HFFc6 (cell line): ENCODE measurements at places on chromosomes 1 and 21. TPM values are rescaled to one million over a fixed set of nuclear protein-coding genes. Genes with fewer than 3 reads are reported as not detected.

The SH2D5 gene
- total RNA-seq, result 12.1 to 14.5 TPM (median 13.1 TPM) in 3 replicates

The CDKN2C gene
- total RNA-seq, result 12.7 to 24.9 TPM (median 18.3 TPM) in 3 replicates

DNA sequence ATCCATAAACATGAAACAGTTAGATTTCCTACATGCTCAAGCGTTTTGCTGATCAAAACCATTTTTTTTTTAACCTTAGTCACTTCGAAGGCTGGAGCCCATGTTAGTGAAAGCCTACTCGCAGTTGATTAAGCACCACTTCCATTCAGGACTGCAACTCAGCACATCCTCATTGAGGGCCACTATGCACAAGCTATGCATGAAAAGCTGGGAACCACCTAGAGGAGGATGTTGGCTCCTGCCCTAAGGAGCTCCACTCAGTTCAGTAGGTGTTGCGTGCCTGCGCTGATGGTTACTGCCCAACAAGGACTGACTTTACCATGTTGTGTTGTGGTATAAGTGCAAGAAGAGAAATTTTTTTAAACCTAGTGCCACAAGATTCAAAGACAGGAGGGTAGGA is 181.4 kb upstream of the L1TD1 start:
- no peaks in the 10 kb centered on the region for H3K27me3 ChIP-seq
- no peaks in the 10 kb centered on the region for H3K4me1 ChIP-seq
- 0 out of 2 replicates have a peak, but pooled peaks cover 4% of the 10 kb centered on the region for H3K36me3 ChIP-seq
- H3K4me3 ChIP-seq, result no peak overlapping the region

GRCh38 chr1:198763298-198763714 is 124.5 kb downstream of the PTPRC start:
- no peak for DNase-seq
- peaks cover 18% of the 10 kb centered on the region for H3K4me1 ChIP-seq
- no peak overlapping the region for H3K27ac ChIP-seq
- H3K4me3 ChIP-seq, result no peak overlapping the region

DNA sequence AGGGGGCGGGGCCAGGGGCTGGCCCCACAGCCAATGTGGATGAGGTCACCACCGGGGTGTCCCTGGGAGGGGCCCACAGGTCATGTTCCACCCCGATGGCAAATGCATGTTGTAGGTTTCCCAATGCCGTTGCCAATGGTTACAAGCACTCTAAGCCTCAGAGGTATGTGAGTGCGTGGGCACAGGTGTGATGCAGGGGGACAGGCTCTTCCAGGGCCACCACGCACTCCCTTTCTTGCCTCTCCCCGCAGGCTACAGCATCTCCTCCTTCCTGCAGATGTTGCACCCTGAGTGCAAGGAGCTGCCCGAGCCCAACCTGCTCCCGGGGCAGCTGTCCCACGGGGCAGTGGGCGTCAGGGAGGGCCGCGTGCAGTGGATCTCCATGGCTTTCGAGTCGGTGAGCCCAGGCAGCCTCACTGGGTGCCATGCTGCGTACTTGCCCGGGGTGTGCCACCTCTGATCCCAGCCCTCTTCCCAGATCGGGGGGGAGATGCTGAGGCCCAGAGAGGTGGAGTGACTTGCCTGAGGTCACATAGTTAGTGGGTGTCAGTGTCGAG is 52.4 kb downstream of the DISP3 start:
- peaks cover 12% of the 10 kb centered on the region for H3K27me3 ChIP-seq
- DNase-seq, result no peak
- no peaks in the 10 kb centered on the region for H3K4me1 ChIP-seq
- no peak overlapping the region for H3K4me3 ChIP-seq

DNA sequence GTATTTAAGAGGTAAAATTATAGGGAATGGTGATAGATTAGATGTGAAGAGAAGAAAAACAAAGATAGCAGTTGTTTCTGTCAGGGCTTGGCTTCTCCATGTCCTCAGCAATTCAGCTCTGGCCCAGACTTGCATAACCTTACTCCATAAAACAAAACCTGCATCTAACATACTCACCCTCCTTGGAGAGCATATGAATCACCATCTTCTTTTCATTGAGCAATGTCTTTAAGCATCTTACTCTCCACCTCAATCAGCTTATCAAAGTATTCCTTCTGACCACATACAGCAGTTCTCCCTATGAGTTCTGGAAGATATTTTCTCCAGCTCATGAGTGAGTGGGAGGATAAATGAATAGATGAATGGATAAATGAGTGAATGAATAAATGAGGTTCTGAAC is 49.0 kb downstream of the RAB3B start:
- H3K36me3 ChIP-seq, result peaks cover 55% of the 10 kb centered on the region
- H3K27ac ChIP-seq, result peak overlapping the region; percentile 25; the same call in 1 of the 2 replicates
- no peak for DNase-seq
- H3K4me1 ChIP-seq, result peaks cover 35% of the 10 kb centered on the region

The RGSL1 gene
- not detected in 3 replicates for total RNA-seq

GRCh38 chr1:170917373-170917772 is 18.0 kb upstream of the MROH9 start:
- H3K27ac ChIP-seq, result no peak overlapping the region
- H3K4me1 ChIP-seq, result peaks cover 25% of the 10 kb centered on the region
- no peaks in the 10 kb centered on the region; the same call in 1 of the 2 replicates for H3K27me3 ChIP-seq
- DNase-seq, result no peak

DNA sequence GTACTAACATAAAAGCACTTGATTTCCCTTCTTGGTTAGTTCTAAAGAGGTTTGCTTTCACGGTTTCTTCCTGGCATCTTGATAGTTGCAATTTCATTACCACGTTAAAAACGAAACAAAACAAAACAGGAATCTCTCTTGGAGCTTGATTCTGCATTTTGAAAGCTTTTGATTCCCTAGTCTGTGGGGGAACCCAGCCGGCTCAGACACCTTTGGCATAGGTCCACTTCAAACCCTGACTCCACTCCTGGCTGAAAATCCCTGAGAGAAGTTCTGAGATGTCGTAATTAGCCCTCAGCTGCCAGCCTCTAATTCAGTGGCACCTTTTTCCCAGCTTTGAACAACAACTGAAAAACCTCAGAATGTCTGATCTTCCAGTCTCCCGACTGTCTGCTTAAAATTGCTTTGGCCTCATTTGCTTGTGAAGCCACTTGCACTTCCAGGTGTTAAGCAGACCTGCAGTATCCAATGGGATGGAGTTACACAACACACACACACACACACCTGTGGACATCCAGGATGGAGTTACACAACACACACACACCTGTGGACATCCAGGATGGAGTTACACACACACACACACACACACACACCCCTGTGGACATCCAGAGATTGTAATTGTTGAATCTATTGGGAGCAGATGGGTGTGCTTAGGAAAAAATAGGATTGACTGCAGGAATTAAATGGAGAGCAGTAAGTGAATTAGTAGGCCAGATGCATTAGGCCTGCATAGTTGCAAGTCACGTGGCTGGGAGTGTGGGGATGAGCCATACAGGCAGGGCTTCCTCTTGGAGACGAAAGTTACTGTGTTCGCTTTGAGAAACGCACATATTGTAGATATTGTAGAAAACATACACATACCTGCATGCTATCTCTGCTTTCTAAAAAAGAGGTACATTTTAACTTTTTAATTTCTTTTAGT is 285.6 kb upstream of the FMN2 start:
- H3K27me3 ChIP-seq, result no peaks in the 10 kb centered on the region; the same call in none of the 2 replicates
- H3K4me1 ChIP-seq, result peaks cover 34% of the 10 kb centered on the region
- DNase-seq, result no peak
- peak overlapping the region; percentile 34; the same call in 1 of the 2 replicates for H3K4me3 ChIP-seq

DNA sequence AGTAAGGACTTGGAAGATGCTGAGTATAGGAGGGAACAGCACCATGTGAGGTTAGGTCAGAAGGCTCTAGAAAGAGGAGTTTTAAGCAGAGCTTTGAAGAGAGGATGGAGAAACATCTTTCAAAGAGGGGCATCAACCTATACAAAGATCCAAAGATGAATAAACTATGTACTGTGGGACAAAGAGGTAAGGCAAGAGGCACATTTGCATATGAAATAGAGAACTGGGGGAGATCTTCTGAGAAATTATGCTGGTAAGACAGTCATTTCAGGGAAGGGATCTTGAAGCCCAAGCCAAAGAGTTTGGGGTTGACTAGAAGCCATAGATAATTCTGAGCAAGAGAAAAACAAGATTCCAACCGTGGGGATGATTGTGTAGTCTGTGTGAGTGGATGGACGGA is 70.0 kb downstream of the LGR6 start:
- DNase-seq, result no peak
- peaks cover 51% of the 10 kb centered on the region for H3K27me3 ChIP-seq
- H3K27ac ChIP-seq, result no peak overlapping the region
- no peaks in the 10 kb centered on the region for H3K4me1 ChIP-seq
- H3K36me3 ChIP-seq, result peaks cover 4% of the 10 kb centered on the region

- no peak overlapping the region for H3K4me3 ChIP-seq
- H3K36me3 ChIP-seq, result peaks cover 42% of the 10 kb centered on the region
- H3K27ac ChIP-seq, result no peak overlapping the region
- peaks cover 76% of the 10 kb centered on the region for H3K4me1 ChIP-seq
These were observed 273.2 kb downstream of the PTPRC start for GRCh38 chr1:198912046-198912445.

DNA sequence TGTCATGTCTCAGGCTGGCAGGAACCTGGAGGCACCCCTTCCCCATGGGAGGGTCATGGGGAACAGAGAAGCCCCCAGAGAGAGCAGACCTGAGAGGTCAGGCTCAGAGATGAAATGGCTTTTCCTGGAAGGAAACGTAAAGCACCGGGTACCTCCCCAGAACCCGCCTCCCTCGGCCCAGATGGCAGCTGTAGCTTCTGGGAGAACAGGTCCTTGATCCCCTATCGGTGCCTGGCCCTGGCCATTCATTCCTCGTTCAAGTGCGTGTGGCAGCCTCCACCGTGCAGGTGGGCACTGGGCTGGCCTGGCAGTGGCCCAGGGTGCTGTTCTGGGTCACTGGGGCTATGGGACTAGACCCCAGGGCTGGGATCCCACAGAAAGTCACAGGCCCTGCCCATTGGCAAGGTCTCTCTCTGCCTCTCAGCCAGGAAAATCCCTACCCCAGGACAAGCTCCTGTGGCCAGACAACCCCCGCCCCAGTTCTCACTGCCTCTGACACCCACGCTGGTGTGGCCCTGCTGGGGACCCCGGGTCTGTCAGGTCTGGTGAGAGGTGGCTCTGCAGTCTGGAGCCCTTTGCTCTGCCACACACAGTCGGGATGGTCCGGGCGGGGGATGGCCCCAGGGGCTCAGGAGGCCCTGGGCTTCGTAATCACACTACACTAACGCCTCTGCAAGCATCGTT is 183.2 kb upstream of the VAMP3 start:
- H3K4me3 ChIP-seq, result no peak overlapping the region
- no peaks in the 10 kb centered on the region for H3K36me3 ChIP-seq
- no peaks in the 10 kb centered on the region for H3K4me1 ChIP-seq
- DNase-seq, result no peak

DNA sequence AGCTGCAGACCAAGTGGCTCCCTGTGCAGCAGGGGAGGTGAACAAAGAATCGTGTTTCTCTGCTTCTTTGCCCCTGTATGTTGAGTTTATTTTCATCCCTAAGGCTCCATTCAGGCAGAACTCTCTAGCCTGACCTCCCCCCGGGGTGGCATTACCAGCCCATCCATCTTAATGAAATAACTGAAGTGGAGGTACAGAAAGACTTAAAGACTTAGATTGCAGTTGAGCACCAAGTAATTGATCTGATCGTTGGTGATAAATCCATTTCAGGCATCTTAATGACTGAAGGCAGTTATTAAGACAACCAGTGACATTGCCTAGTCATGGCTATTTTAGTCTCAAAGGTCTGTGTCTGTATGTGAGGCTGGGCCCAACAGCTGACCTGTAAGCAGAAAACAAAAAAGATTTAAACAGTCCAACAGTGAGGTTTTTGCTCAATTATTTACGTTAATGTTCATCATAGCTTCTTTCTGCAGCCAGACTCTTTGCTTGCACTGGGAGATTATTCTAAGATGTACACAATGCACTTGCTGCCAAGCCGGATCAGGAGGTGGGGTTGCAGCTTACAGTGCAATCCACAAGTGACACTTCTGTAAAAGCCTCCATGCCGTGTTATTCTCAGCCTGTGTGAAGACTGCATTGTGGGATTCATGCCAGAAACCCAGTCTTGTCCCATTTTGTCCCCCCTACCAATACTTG is 363.0 kb upstream of the DUSP10 start:
- H3K4me1 ChIP-seq, result no peaks in the 10 kb centered on the region
- no peaks in the 10 kb centered on the region for H3K36me3 ChIP-seq
- peaks cover 12% of the 10 kb centered on the region for H3K27me3 ChIP-seq
- DNase-seq, result no peak

GRCh38 chr1:111520053-111520452 is 16.6 kb upstream of the ADORA3 start:
- no peak for DNase-seq
- peaks cover 18% of the 10 kb centered on the region for H3K4me1 ChIP-seq
- H3K36me3 ChIP-seq, result no peaks in the 10 kb centered on the region
- H3K4me3 ChIP-seq, result no peak overlapping the region
- peaks cover 2% of the 10 kb centered on the region; the same call in 1 of the 2 replicates for H3K27me3 ChIP-seq

DNA sequence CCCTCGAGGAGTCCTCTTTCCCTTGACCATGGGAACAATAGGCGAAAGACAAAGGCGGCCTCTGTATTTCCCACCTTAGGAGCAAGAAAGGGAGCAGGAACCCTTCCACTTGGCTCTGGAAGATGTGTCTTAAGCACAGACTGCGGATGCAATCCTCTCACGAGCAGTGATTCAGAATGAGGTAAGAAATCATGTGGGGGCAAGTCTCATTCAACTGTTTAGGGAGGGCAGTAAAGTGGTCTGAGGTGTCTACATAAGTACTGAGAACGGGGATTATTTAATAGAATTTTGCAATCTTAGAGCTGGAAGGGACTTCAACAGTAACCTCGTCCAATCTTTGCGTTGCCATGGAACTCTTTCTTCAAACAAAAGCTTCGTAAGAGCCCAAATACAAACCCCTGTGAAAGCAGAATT is 1.6 kb upstream of the DYRK3 start:
- 0 out of 2 replicates have a peak, but pooled peaks cover 5% of the 10 kb centered on the region for H3K36me3 ChIP-seq
- peak overlapping the region; percentile 93 for H3K27ac ChIP-seq
- peaks cover 58% of the 10 kb centered on the region for H3K4me1 ChIP-seq
- DNase-seq, result peak; percentile 81
- peaks cover 3% of the 10 kb centered on the region; the same call in 1 of the 2 replicates for H3K27me3 ChIP-seq

GRCh38 chr1:198778049-198778448 is 139.2 kb downstream of the PTPRC start:
- H3K27ac ChIP-seq, result no peak overlapping the region
- no peaks in the 10 kb centered on the region for H3K27me3 ChIP-seq
- H3K4me1 ChIP-seq, result peaks cover 30% of the 10 kb centered on the region
- no peaks in the 10 kb centered on the region for H3K36me3 ChIP-seq
- no peak for DNase-seq
- H3K4me3 ChIP-seq, result no peak overlapping the region

DNA sequence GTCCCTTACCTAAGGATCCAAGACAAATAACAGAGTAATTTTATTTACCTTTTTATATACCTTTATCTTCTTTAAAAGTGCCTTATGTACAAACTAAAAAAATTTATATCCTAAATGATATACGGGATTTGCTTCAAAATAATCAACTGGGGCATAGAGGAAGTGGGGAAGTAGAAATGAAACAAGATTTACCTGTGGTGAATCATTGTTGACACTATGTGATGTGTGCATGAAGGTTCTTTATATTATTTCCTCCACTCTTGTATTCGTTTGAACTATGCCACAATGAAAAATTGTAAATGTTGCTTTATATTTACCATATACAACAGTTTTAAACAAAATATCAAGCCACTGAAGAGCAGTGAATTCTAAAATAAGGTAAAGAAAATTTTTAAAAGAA is 13.0 kb downstream of the RGS7 start:
- H3K4me3 ChIP-seq, result no peak overlapping the region
- no peaks in the 10 kb centered on the region for H3K36me3 ChIP-seq
- peaks cover 7% of the 10 kb centered on the region for H3K27me3 ChIP-seq
- no peak overlapping the region for H3K27ac ChIP-seq

The ZNF648 gene
- total RNA-seq, result not detected in 3 replicates

The SMIM1 gene
- total RNA-seq, result 0.59 to 1.7 TPM (median 0.83 TPM) in 3 replicates
